ENCODE measurements at places on chromosomes 12 and 14.

GRCh38 chr14:67515386-67516079 lies 17.6 kb upstream of the PLEKHH1 start:
- DNase-seq, result no peak

DNA sequence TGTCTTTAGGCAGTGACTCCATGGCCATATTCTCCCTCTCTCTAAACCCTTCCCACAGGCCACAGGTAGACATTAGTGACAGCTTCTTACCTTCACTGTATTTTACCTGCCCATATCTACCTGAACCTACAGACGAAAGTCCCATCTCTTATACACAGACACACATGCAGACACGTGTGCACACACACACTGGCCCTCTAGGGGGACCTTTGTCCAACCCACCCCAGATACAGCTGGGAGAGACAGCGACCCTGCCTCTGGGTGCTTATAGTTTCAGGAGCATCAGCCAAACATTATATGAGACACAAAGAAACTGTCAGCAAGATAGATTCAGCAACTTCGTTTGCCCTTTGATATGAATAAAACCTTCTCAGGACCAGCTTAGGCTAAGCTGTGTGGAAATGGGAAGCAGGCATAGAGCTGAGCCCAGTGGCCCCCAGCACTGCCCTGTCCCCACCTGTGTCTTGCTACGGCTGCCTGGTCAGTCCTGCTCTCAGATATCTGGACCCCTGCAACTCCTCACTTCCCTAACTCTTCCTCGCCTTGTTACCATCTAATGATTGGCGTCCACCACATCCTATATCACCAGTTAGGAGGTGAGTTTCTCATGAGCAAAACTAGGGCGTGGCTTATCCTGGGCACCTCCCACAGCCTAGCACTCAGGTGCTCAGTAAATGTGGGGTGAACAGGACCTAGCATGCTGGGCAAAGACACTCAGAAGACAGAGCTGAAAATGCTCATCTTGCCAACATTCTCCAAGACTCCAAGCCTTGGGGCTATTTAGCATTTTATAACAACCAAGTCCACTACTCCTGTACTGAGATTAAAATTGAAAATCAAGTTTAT lies 12.0 kb upstream of the CD9 start:
- DNase-seq, result no peak

GRCh38 chr12:111181143-111181726 lies 187.7 kb downstream of the PHETA1 start:
- DNase-seq, result peak; percentile 80

DNA sequence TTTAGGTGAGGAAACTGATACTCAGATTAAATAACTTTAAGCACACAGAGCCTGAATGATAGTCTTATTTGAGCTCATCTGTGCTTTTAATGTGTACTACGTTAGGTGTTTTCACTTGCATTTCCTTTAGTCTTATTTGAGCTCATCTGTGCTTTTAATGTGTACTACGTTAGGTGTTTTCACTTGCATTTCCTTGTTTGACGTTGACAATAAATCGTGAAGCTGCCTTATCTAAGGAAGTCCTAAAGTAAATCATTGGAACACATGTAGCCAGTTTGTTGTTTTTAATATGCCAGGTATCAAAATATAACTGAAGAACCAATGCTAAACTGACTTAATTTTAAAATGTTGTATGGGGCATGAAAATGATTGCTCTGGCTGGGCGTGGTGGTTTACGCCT lies 2.0 kb downstream of the RAP1B start:
- DNase-seq, result no peak

- no peak for DNase-seq
Observed at GRCh38 chr12:91043408-91043807, 14.4 kb downstream of the KERA start.

GRCh38 chr14:91159906-91160305 lies 46.0 kb downstream of the DGLUCY start:
- DNase-seq, result no peak

GRCh38 chr12:73514672-73515071 lies 1023.0 kb upstream of the ATXN7L3B start:
- no peak for DNase-seq

DNA sequence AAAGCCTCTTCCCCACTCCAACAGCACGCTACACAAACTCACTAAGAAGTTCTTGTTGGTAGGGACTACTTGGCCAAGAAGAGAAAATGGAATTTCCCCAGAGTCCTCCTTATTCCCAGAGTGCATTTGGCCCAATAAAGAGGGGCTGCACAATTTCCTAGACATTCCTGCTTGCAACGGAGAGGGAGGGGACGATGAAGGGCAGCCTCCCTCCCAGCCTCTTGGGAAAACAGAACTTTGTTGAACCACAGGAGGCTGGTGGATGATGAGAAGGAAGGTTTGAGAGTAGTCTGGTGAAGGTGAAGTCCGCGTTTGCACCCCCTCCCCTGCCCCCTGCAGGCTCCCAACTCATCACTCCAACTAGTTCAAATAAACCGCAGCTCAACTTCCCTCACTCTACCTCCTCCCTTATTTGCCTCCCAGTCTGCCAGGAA lies 19.1 kb upstream of the TBX3 start:
- no peak for DNase-seq

- no peak for DNase-seq
Observed at GRCh38 chr12:124747426-124748161, 116.1 kb downstream of the SCARB1 start.

DNA sequence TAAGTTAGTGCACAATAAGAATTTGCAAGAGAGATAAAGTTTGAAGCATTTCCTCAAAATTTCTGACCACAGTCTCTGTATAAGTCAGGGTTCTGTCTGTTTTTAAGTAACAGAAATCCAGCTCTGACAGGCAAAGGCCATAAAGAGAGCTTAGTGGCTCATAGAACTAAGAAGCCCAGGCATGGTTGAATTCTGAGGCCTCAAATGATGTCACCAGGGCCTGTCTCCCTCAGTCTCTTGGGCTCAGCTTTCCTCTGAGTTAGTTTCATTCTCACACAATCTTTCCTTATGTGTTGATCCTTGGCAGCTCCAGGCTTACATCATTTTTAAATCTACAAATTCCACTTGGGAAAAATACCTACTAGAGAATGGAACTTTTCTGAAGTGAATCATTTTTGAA lies 173.4 kb upstream of the ATP2B1 start:
- no peak for DNase-seq

DNA sequence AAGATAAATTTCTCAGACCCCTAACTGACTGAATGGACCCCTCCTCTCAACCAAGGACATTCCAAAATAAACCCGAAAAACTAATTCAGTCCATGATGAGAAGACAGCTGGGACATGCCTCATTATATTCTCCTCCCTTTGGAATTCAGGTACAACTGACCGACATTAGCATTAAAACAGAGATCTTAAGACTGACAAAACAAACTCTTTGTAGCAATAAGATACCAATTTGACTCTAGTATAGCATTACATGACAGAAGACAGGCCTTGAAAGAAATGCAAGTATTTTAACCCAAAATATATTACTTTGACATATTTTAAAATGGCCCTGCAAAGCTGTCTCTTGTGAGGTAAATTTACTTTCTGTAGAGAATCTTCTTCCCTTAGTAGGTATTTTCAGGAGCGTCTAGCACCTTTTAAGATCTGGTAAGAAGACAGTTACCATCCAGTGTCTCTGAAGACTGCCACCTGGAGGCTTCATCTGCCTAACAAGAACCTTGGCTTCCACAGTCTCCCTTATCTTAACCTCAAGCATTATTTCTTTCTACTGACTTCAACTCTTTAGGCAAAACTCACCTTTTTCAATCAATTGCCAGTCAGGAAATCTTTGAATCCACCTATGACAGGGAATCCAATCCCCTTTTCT lies 957.5 kb downstream of the SLC6A15 start:
- DNase-seq, result no peak

DNA sequence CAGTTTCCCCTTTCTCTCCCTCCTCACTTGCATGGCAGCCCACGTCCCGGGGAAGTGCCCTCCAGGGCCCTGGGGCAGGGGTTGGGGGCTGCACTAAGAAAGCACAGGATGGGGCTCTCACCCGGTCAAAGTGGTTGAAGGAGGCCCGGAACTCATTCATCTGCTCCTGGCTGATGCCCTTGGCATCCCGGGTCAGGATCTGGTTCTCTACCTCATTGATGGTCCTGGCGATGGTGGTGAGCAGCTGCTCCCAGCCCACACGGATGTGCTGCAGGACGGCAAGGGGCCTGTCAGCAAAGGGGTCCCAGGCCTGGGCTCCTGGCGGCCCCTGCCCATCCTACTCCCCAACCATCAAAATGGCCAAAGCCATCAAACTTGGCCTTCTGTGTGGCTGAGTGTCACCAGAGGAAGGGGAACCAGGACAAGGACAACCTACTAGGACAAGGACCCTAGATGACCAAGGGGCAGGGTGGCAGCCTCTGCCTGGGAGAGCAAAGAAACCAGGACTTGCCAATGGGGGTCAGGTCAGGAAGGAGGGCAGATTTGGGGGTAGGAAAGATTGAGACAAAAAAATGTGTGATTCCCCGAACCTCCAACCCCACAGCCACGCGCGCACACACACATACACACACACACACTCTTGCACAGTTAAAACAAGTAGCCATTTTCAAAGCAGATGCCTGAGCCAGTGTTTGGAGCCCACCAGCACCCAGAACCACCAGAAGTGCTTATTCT lies 87.1 kb upstream of the ZFP36L1 start:
- no peak for DNase-seq

DNA sequence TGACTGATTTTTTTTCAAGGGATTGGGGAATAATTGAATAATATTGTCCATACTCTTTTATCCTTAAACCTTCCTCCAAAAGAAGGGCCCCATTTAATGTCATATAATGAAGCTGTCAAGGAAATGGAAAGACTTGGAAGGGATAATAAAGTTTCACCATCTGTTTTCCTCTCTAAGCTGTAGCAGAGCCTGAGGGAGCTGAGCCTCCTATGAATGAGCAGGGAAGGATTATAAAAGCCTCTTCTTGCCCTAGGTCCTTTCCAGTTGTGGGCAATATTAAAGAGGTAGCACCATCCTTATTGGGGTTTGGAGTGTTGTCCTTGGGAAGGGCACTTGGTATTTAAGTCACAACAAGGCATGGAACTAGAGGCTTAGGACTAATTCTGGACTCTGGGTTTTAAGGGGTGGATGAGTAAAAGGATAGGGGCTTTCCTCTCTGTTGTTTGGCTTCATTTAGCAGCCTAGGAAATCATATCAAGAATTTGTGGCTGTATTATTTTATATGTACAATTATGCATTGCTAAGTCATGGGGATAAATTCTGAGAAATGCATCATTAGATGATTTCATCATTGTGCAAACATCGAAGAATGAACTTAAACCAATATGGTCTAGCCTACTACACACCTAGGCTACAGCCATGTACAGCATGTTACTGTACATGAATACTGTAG lies 408.5 kb upstream of the DCN start:
- DNase-seq, result no peak

- no peak for DNase-seq
Observed at GRCh38 chr14:79852950-79853744, 358.2 kb downstream of the DIO2 start.

DNA sequence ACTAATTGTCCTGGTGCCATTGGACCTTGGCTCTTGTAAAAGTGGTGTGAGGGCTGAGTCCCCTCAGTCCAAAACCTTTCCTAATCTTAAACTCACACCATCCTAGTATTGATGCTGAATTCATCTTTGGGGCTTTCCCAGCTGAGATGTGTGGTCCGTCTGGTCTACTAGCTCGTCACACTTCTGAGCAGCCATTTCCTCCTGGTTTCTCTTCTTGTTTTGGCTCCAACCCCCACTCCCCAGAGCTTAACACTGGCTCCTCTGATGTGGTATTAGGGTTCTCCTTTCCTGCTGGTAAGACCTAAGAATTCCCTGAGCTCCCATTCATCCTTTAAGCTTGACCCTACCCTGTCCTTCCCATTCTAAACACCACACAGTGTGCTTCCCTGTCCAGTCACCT lies 900.6 kb downstream of the VRK1 start:
- DNase-seq, result no peak

All from right forelimb (tissue), 1 donor.